ENCODE measurements at places on chromosomes 4 and X.
A peak's percentile ranks its signal among the peaks of the same experiment; 100 is the strongest.

GRCh38 chr4:177696438-177696966 is 254.3 kb upstream of the AGA start:
- no peak for DNase-seq

DNA sequence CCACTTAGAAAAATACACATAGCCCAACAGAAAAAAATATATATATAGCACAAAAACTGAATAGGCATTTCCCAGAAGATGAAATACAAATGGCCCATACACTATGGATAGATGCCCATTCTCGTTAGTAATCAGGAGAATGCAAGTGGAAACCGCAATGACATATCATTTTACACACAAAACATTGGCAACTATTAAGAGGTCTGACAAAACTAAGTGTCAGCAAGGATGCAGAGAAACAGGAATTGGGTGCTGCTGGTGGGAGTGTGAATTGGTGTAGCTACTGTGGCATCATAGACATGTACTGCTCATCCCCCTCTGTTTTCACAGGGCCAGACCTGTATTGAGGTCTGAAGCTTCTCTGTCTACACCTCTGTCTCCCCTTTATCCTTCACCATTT is 320.0 kb downstream of the IDS start:
- DNase-seq = no peak

- DNase-seq = no peak
Measured at GRCh38 chr4:86788826-86789225, 60.4 kb downstream of the SLC10A6 start.

- no peak for DNase-seq
Measured at GRCh38 chr4:112510291-112511092, 5.5 kb downstream of the NEUROG2 start.

DNA sequence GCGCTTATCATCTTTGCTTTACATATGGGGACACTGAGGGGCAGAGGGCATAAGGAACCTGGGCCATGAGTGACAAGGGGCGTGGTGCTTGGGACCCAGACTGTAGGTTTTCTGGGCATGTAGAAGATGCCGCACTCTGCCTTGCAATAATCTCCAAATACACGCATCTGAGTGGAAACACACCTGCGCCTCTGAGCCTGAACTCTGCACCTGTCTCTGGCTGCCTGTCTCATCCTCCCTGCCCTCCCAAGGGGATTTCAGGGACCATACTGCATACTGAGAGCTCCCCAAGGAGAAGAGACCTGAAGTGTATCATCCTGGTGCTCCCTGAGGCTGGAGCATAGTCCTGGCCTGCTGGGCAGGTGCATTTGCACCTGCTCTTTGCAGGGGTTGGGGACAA is 34.7 kb upstream of the ASMTL start:
- no peak for DNase-seq

DNA sequence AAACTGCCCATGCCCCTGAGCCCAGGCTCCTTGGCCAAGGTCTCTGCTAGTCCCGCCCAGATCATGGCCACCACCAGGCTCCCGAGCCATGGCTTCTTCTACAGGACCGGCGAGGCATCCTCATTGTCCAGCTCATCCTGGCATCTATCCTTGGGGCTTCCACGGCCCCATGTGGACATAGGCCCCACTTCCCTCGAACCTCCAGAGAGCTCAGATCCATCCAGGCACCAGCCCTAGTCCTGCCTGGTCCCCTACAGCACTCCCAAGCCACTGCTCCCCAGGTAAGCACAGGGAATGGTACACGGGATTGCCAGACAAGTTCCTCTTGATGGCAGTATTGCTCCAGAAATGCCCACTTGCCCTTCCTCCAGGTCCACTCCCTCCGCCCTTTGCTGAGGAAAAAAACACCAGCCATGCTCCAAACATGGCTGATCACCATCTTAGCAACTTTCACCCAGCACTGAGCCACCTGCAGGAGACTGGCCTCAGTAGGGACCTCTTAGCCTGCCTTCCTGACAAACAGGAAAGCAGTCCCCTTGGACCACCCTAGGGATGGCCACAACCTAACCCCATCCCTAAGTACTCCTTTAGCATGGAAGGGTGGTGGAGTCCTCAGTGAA is 272.1 kb upstream of the AGTR2 start:
- peak; percentile 42 for DNase-seq

DNA sequence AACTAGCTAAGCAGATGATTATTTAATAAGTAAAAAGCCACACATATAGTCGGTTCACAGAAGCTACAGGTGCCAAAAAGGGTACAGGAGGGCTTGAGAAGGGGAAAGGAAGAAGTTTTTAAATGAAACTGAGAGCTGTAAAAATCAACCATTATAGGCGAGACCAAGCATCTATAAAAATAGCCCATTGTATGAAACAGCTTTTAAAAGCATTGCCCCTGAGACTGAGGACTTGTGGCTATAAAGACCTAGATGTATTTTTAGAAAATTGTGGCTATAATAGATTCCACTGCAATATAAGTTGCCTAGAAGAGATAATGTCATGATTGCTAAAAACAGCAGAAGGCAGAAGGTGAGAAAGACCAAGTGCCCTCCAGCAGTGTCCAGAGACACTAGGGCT is 15.0 kb upstream of the TTC29 start:
- DNase-seq = no peak

- DNase-seq = no peak
Measured at GRCh38 chrX:127276326-127276725, 456.8 kb downstream of the PRR32 start.

DNA sequence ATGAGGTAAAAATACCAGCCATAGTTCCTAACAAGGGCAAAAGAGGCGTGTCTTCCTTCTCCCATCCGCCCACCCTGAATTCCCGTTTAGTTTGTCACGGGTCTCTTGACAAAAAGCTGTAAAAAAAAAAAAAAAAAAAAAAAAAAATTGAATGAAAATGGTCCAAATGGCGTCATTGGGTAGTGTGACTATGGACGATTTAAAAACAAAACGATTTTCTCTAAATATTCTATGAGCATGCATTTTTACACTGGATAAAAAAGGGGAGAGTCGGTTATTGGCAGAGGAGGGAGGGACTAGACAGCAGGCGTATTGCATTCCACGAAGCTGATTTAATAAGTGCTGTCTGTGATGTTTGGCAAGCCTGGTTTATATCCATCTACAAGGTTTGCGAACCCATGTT is at the start of gene FAM133A:
FAM133A (plus strand) TSS at position 338 of the 403 bp plus-strand sequence. CDS start 35,214 bp downstream, outside the sequence.
- DNase-seq = peak; percentile 4

- DNase-seq = no peak
Measured at GRCh38 chr4:141530627-141531026, 105.8 kb upstream of the IL15 start.

All from T-helper 22 cell (primary cell).